HCEC 1CT (cell line): ENCODE measurements at places on chromosomes 12 and 14.

DNA sequence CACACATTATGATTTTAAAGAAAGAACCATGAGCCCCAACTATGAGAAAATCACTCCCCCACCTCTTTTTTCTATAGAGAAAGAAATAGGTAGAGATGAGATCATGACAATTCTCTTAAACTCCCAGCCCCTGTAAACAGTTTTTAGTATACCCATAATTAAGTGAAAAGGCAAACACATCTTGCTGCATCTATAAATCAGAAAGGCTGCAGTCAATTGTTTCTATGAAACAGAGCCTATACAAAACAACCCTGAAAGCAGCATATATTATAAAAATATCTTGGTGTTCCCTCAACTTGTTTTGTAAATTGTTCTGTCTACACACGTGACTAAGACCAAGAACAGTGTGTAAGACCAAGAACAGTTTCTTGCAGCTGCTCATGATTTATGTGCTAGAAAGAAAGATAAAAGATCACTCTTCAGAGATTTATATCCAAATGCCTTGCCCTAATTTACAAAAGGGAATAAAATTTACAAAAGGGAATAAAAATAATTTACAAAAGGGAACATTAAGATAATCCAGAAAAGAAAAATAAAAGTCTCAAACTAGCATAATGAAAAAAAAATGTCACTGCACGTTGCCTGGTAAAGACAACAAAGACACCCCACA is 4.8 kb downstream of the KITLG start:
- DNase-seq, result peak; percentile 30

- no peak for DNase-seq
Measured at GRCh38 chr12:126347421-126347820, 1282.2 kb downstream of the AACS start.

DNA sequence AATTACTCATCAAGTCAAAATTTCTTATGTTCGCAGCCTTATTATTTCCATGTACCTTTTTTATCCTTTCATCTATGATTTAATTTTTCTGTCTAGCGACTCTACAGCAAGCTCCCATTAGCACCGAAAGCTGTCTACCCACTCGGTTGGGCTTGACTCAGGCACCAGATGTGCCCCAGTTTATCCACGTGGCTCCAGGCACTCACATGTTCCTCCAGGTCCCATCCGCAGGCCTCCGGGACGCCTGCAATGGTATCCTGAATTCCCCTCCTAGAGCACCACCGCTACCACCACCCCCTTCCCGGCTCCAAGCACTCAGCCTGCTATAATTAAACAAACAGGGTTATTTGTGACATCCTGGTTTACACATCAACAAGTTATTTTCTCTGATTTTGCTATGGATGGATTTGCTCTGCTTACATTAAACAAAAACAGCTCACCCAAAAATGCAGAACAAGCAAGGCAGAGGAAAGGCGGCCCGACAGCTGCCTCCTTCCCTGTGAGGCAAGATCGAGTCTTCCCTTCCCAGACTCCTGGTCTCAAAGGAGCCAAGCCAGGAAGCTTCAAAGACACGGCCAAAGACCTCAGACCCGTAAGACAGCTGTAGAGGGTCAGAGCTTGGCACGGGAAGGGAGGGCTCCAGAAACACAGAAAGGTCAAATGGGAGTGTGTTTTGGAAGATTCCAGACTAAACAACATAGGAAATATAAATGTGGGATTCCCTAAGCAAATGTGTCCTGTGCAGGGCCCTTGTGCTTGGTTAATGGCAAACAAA is 253.8 kb downstream of the TTC8 start:
- no peak for DNase-seq

DNA sequence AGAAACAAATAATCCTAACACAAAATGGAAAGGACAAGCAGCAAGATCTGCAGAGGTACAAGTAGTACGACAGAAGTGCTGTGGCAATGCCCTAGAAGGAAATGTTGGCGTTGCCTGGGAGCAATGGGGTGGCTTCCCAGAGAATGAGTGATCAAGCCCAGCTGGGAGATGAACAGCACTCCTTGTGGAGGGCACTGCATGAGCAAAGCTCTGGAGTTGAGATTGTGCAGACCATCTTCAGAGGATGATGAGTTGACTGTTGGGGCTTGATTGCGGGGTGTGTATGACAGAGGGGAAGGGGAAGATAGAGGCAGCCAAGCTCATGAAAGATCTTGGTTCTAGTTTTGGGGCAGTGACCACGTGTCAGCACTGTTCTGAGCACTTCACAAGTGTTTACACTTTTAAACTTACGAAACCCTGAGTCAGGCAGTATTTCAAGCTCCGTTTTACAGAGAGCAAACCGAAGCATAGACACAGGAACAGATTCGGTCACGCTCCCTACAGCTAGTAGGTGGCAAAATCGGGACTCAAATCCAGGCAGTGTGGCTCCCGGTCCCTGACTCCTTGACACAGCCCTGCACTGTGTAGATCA is 127.2 kb upstream of the LHX5 start:
- DNase-seq, result peak; percentile 10

DNA sequence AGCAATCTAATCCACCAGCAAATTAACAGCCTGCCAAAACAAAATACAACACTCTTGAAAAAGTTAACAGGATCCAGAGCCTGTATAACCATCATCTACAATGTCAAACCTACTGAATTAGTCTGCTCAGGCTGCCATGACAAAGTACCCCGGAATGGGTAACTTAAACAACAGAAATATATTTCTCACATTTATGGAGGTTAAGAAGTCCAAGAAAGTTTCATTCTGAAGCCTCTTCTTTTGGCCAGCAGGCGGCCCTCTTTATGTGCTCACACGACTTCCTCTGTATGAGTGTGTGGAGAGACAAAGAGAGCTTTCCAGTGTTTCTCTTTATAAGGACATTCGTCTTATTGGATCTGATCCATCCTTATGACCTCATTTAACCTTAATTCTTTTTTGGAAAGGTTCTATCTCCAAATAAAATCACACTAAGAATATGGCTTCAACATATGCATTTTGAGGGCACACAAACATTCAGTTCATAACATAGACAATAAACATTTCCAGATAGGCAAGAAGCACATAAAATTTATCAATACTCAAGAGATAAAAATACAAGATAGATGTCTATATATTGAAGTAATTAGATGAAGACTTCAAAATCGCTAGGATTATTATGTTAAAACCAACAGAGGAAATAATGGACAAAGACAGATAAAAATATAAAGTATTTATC is 5.9 kb upstream of the RERG start:
- DNase-seq, result peak; percentile 84

- peak; percentile 74 for DNase-seq
Measured at GRCh38 chr12:6532927-6533652, 1.2 kb upstream of the GAPDH start.

- peak; percentile 91 for DNase-seq
Measured at GRCh38 chr14:51368721-51369163, 128.7 kb downstream of the TMX1 start.

- no peak for DNase-seq
Measured at GRCh38 chr14:104438166-104438887, 141.2 kb upstream of the C14orf180 start.

DNA sequence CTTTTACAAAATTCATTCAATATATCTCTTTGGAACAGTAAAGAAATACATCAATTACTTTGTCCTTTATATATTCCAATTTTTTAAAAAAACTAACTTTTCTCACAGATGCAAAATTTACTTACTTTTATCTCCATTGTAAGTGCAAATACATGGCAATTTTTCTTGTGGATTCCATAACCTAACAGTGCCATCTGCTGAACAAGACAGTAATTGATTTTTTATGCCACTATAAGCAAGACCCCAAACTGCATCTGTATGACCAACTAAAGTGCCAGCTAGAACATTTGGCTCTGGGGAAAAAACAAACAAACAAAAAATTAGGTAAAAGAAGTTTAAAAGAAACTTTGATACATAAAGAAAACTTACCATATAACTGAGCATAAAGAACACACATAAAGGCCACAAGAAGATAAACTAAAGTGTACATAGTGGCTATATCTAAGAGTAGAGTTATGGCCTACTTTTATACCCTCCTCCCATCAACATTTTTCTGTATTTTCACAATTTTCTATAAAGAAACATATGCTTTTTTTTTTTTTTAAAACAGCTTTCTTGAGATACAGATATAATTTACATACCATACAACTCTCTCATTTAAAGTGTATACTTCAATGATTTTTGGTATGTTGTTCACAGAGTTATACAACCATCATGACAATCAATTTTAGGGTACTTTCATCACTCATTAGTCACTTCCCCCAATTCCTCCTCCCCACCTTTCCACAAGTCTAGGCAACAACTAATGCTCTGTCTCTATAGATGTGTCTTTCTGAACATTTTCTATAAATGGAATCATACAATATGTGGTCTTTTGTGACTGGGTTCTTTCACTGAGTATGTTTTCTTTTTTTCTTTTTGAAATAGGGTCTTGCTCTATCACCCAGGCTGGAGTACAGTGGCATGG is 32.6 kb downstream of the COCH start:
- DNase-seq, result peak; percentile 15

DNA sequence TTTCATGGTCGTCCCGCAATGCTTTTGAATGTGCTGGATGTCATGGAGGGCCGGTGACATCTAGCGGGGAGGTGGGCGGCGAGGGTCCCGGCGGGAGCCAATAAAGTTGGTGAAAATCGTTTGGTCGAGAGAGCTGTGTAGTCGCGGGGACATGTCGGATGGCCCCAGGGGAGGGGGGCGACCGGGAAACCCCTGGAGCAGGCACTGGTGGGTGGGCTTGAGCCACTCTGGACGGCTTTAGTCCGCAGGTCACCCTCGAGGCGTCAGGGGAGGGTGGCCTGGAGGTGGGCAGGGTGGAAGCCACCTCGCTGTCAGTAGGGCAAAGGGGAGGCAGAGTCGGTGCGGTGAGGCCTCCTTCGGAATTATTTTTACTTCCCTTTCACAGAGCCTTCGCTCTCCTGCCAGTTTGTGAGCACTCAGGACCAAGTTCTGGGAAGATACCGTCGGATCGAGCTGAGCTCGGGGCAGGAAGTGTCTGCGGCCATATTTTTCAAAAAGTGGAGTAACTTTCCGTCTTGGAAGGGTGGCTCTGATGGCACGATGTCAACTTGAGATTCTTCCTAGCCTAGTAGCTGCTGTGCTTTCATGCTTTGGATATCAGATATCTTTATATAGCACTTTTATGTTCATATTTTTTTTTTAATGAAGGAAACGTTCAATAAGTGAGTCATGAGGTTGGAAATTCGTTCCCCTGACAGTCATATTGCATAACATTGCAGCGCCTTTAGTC is 28.2 kb downstream of the WBP11 start:
- peak; percentile 70 for DNase-seq

GRCh38 chr12:122021193-122021821 is 377 bp upstream of the BCL7A start:
- DNase-seq, result no peak

DNA sequence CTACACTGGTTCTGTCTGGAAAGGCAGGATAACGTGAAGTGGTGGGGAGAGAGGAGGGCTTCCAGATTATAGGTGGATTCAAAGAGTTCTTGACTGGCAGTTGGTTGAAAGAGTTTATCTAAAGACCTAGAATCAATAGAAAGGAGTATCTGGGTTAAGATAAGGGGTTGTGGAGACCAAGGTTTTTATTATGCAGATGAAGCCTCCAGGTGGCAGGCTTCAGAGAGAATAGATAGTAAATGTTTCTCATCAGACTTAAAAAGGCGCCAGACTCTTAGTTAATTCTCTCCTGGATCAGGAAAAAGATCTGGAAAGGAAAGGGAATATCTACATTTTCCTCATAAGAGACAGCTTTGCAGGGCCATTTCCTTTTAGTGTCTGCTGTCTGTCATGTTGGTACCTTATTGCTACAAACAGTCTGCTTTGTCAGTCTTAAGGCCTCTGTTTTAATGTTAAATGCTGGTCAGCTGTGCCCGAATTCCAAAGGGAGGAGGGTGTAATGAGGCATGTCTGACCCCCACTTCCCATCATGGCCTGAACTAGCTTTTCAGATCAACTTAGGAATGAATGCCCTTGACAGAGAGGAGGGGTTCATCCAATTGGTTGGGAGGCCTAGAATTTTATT is 401.3 kb downstream of the FUT8 start:
- DNase-seq, result no peak

DNA sequence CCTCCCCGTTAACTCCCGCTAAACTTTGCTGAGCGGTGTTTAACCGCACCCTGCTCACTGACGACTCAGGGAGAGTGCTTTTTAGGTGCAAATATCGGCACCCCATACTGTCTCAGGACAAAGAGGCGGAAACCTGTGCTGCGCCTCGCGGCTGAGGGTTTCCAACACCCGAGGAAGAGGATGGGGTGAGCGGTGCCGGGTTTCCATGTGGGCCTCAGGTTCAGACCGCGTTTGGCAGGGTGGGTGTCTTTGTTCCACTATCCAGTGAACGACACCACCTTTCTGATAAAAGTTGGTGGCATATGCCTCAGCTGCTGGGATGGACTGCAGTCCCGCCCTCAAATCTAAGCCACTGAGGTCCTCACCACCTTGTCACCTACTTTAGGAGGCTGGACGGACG is 3.0 kb downstream of the RFLNA start:
- DNase-seq, result no peak

- no peak for DNase-seq
Measured at GRCh38 chr12:28742791-28743190, 406.3 kb upstream of the FAR2 start.

- no peak for DNase-seq
Measured at GRCh38 chr12:59627582-59627981, 31.8 kb downstream of the SLC16A7 start.

DNA sequence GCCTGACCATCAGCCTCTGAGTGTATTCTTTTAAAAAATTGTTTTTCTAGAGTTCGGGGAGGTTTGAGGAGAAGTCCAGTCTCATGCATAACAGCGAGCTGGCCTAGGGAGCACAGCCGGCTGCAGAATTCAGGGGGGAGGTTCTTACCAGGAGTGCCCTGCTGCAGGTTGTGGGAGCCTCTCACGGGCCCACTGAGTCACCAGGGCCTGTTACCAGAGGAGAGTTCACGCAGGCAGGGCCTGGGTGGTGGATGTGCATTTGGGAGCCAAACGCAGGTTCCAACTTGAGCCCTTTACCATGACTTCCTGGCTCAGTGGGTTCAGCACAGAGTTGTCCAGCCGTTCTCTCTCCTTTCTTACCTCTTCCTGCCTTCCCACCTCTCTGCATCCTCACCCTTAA is 14.4 kb downstream of the CD9 start:
- no peak for DNase-seq

DNA sequence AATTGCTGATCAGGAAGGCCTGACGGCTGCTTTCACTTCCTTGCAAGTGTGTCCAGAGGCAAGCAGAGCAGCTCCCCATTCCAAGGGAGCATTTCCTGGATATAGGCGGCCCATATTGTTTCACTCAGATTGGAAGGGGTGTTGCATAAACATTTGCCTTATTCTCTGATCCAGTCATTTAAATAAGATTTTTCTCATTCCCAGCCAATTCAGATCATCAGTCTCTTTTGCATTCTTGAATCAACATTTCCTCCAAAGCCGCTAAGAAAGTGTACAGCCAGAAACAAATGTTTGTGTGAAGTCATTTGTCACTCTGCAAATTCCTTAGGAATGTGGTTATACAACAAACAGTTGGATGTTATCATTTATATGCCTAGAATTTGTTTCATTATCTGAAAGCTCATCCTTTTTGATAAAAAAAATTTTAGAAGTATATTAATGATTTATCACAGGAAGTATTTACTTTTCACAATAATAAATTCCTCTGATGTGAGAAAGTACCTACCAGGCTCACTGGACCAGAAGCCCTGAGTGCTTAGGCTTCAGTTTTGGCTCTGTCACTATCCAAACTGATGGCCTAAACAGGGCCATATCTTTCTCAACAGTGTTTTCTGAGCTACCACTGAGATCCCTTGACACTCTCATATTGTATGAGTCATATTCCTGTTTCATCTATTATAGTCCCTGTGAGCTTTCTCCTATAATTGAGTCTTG is 379.6 kb downstream of the CCDC91 start:
- peak; percentile 76 for DNase-seq

GRCh38 chr12:100156731-100157426 is 14.2 kb upstream of the BLTP3B start:
- DNase-seq, result no peak

GRCh38 chr12:115093261-115093660 is 409.3 kb upstream of the TBX3 start:
- no peak for DNase-seq
